ENCODE measurements at places on chromosomes 12 and 14.

GRCh38 chr12:33472299-33472698, 32.7 kb upstream of the SYT10 start:
- no peak for DNase-seq

DNA sequence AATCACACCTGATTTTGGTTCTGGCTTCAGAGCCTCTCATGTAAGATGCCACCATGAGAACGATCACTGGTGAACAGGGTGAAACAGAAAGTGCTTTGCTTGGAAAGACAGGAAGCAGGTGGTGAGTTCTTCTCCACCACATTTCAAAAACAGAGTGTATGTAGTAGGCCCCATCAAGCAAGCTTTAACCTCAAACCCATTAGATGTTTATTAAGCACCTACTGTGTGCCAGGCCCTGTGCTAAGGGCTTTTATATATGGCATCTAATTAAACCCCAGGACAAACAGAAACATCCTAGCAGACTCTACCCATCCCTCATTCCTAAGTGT, 47.8 kb upstream of the MED13L start:
- DNase-seq: no peak

GRCh38 chr14:92389598-92390158, 66.7 kb downstream of the SLC24A4 start:
- no peak for DNase-seq

- no peak for DNase-seq
Observed at GRCh38 chr12:130748786-130749185, 32.7 kb upstream of the RIMBP2 start.

GRCh38 chr14:34355584-34356263, 106.3 kb downstream of the SPTSSA start:
- no peak for DNase-seq

- DNase-seq: no peak
Observed at GRCh38 chr12:47990351-47991105, 13.7 kb downstream of the COL2A1 start.

DNA sequence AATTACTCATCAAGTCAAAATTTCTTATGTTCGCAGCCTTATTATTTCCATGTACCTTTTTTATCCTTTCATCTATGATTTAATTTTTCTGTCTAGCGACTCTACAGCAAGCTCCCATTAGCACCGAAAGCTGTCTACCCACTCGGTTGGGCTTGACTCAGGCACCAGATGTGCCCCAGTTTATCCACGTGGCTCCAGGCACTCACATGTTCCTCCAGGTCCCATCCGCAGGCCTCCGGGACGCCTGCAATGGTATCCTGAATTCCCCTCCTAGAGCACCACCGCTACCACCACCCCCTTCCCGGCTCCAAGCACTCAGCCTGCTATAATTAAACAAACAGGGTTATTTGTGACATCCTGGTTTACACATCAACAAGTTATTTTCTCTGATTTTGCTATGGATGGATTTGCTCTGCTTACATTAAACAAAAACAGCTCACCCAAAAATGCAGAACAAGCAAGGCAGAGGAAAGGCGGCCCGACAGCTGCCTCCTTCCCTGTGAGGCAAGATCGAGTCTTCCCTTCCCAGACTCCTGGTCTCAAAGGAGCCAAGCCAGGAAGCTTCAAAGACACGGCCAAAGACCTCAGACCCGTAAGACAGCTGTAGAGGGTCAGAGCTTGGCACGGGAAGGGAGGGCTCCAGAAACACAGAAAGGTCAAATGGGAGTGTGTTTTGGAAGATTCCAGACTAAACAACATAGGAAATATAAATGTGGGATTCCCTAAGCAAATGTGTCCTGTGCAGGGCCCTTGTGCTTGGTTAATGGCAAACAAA, 253.8 kb downstream of the TTC8 start:
- no peak for DNase-seq

GRCh38 chr14:50417853-50418252, 21.2 kb upstream of the CDKL1 start:
- no peak for DNase-seq

DNA sequence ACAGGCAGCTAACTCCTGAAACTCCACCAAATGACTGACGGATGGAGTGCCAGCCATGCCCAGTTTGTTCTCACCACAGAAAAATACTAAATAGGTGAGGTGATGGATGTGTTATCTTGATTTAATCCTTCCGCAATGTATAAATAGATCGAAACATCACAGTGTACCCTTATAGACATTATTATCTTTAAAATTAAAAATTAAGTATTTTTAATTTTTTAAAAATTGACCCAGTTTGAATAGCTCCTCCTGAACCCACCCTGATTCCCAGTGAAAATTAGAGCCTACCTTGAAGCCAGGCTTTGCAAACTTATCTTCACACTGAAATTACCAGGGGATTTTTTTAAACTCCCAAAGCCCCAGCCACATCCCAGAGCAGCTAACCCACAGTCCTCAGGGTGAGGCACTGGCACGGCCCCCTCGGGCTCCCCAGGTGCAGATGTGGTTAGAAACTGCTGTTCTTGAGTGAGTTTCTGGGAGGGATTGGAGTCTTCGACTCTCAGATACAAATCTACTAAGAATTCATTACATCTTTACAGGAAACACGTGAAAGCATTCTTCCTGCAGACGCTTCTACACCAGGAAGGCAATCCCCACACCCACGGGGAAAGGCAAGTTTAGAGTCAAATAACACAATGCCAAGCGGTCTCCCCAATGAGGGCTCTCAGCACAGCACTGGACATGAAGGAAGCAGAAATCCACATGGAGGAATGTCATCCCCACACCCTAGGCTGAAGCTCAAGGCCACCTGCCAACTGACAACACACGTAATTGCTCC, 126.4 kb downstream of the RIMBP2 start:
- DNase-seq: no peak

DNA sequence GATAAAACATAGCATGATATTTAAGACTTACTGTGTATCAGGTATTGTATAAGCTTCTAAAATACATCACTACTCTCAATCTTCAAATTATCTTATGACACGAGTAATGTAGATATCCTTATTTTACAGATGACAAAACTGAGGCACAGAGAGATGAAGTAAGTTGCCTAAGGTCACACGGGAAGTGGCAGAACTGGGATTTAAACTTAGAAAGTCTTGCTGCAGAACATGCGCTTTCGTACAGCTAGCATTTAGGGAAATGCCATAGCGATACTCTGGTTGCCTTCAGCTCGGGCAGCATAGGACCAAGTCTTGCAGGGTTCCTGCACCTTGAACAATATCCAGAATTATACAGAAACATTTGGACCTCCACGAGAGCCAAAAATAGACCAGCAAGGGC, 162.4 kb downstream of the BRMS1L start:
- no peak for DNase-seq

- no peak for DNase-seq
Observed at GRCh38 chr12:108213871-108214445, 84.9 kb downstream of the WSCD2 start.

GRCh38 chr12:58833853-58834252, 86.5 kb downstream of the LRIG3 start:
- DNase-seq: no peak

DNA sequence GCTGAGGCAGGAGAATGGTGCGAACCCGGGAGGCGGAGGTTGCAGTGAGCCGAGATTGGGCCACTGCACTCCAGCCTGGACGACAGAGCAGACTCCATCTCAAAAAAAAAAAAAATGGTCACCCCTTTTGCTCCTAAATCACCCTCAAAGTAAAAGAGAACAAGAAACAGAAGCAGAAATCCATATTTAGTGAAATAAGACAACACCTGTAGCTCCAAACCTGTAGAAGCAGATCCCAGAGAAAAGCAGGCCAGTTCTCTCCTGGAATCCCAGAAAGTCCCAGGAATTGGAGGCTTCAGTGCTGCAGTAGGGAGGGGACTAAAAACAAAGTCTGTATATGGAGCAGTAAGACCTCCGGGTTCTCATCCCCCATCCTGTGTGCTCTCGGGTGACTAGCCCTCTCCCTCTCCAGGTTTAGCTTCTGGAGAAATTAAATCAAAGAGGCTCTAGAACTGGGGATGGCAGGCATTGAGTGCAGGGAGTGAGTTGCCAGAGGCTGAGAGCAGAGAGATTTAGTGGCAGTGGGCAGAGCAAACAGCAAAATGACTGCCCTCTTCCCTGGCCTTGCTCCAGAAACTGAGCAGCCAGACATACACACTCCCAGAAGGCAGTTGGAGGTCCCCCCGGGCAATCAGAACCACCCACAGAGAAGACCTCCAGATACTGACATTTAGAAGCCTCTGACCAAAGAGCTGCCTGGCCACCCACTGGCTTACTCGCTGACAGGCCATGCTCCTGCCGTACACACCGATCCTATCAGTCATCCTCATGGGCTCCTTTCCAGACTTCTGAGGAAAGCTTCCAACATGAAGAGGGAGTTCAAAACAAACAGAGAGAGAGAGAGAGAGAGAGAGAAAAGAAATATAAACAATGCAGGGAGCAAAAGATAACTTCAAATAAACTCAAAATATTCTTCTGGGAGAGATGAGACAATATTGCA, 6.3 kb upstream of the MLXIP start:
- no peak for DNase-seq

DNA sequence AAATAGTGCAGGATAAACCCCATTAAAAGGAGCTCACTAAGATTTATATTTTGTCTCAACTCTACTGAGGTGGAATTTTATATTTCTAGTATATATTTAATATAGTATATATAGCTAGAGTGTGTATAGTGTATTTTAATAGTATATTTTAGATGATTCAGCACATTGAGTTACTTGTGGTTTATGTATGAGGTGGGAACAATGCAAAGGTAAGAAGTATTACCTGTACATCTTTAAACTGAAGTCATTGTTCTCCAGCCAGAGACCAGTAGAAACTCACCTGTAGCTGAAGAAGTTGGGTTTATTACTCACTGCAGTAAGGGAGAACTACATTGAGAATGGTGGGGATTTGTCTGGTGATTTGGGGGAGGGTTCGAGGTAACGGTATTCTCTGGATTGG, 15.9 kb downstream of the ETNK1 start:
- DNase-seq: no peak

- peak; percentile 0 for DNase-seq
Observed at GRCh38 chr12:77064896-77065360, 441 bp downstream of the E2F7 start.

GRCh38 chr14:86357876-86358275, 827.9 kb downstream of the FLRT2 start:
- DNase-seq: no peak

GRCh38 chr12:52518574-52519386, 1.4 kb downstream of the KRT5 start:
- no peak for DNase-seq

GRCh38 chr12:19316425-19316824, 122.9 kb upstream of the AEBP2 start:
- DNase-seq: no peak

DNA sequence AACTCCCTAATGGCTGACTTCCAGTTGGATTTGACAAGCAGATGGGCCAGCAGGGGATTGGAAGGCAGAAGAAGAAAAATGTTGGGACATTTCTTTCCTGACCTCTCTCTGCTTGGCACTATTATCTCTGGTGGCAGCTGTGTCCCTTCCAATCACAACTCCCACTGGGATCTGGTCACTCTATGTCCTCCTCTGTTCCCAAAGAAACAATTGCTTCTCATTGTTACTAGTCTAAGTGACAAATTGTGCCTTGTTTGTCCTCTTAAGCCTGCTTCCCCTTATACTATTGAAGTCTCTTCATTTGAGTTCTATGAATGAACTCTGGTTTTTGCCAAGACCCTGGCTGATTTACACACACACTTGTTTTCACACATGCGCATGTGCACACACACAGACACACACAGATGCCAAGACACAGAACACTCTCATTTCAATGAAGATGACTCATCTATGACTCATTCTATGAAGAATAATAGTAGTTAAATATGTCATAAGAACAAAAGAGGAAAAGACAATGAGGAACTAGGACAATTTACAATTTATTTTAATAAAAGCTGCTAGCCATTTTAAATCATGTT, 83.0 kb upstream of the FAR2 start:
- no peak for DNase-seq

GRCh38 chr12:106358396-106359241, 1.1 kb downstream of the POLR3B start:
- DNase-seq: no peak

DNA sequence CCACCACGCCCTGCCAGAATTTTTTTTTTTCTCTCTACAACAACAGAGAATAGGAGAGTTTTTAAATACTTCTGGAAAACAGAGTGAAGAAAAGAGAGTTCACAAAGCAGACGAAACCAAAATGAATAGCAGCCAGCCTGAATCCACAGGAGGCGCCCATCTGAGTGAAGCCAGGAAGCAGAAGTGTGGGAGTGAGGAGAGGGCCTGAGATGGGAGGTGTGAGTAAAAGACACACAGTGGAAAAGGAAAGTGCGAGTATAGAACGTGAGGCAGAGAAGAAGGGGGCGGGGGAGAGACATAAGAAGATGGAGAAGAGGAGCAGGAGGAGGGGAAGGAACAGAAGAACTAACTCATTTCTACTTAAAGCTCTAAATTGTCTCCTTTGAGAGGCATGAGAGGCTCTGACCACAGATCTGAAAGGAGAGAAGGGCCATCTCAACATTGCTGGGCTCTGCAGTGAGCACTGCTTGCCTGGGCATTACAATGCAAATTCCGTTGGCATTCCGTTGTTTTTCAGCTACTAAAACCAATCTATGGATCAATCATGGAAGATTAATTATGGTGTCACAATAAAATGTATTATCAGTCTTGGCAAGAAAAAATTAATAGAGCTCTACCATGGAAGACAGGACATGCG, 140.1 kb upstream of the CPSF6 start:
- no peak for DNase-seq

DNA sequence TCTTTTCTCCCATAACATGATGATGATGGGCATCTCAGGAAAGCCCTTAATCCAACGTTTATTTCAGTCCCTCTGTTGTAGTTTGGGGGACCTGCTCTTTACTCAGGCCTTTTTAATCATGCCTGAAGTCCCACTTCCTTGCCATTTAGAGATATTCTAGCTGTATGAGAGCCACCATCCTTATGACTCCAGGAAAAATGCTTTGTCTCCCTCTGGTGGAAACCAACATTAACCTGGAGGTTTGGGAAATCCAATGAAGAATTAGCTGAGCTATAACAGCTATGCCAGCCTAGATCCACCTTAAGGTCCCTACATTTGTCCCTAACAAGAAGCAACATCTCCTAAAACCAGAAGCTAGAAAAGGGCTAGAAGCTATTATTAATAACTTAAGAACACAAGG, 1399.1 kb downstream of the LRFN5 start:
- no peak for DNase-seq

All from activated CD4-positive, alpha-beta T cell treated with anti-CD3 and anti-CD28 coated beads, Interleukin-2, amount 50 U/mL, for 4 hours (primary cell).